GM06990 (cell line): ENCODE measurements at places on chromosomes 1 and 21.
A peak's percentile ranks its signal among the peaks of the same experiment; 100 is the strongest.

DNA sequence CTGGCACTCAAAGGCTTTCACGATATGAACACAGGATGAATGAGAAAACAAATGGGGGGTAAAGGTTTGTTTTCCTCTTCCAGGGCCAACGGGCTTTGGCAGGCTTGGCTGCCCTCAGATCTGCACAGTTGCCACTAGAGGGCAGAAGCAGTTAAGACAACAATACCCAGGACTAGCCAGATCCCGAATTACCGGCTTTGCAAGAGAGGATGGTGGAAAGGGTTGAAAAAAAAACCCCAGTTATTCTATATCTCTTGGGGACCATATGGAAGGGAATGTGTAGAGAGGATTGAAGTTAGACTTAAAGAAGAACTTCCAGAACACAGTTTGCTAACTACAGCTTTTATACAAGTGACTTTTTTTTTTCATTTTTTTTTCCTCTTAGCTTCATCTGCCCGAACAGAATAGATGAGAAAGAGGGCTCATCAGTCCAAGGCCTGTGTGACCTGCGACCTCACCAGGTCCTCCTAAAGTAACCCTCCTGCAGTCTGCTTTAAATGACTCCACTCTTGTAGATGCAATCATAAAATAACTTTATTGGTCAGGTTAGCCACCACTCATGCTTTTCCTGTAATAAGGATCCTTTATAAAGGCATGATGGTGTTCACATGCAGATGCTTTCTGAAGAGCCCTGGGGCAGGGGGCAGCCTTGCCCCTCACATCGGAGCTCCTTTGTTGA lies 10.7 kb downstream of the FMOD start:
- DNase-seq = no peak

GRCh38 chr1:109722908-109723691 lies 11.0 kb downstream of the GSTM5 start:
- DNase-seq = no peak

- DNase-seq = no peak
Measured at GRCh38 chr1:222817529-222817928, 2.7 kb downstream of the DISP1 start.

DNA sequence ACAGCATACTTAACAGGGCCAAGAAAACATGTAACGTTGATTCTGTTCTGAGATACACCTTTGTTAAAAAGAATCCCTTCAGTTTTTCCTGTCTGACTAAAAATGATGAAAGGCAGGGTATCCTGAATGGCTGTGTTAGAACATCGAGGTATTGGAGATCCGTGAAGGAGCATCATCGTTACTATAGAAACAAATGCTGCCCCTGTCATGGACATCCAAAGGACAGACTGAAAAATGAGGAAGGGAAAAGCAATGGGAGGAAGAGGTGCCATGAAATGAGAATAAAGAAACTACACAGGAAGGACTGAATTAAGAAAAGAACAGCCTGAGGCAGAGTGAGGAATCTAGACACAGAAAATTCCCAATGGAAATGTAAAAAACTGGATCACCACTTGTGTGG lies 257.9 kb downstream of the PDE4B start:
- DNase-seq = no peak

DNA sequence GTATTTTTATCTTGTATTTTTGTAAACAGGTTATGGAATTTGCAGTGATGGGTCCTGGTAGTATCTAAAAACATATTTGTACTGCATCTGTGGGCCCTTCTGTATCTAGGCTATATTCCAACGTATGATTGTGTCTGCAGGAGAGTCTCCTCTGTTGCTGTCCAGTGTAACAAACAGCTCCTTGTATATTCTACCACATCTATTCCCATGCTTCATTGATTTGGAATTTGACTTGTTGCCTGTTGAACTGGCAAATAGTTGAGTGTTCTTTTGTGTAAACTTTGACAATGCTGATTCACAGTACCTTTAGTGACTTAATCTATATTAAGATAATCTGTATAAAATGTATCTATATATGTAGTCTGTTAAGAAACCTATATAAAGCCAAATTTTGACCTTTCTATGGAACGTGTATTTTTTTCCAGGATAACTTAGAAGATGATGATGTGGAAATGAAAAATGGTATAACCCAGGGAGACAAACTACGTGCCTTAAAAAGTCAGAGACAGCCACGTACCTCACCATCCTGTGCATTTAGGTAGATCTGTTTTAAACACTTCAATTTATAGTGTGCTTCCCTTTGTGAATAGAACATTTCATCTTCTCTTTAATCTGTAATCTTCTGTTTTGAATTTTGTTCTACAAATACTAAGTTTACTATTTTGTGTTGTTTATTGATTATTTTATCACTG lies 43.4 kb upstream of the GPR88 start:
- no peak for DNase-seq

- DNase-seq = no peak
Measured at GRCh38 chr1:185812934-185813333, 78.7 kb downstream of the HMCN1 start.

DNA sequence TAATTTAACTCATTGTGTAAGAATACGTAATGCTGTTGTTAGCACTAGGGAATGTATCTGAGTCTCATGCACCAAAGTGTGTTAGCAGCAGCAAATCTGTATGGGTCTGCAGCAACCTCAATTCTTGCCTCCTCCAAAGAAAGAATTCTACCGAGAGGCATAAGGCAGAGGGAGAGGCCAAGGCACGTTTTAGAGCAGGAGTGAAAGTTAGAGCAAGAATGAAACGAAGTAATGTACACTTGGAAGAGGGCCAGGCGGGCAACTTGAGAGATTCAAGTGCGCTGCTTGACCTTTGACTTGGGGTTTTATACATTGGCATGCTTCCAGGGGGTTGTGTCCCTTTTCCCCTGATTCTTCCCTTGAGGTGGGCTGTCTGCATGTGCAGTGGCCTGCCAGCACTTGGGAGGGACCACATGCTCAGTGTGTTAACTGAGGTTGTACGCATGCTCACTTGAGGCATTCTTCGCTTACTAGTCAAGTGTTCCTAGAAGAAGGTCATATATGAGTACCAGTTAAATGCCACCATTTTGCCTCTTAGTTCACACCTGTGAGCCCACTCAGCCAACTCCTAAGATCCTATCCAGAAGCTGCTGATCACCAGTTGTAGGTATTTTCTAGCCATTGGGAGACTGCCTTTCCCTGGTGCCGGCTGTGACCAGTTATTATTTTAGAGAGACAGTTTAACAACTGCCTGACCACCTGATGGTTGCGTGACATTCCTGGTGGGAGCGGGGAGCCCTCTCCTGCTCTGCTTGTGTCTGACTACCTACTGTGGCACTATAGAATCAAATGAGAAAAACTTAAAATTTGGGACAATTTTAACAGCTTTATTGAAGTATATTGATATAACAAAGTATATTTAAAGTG lies 2.7 kb upstream of the CNN3 start:
- DNase-seq = no peak

DNA sequence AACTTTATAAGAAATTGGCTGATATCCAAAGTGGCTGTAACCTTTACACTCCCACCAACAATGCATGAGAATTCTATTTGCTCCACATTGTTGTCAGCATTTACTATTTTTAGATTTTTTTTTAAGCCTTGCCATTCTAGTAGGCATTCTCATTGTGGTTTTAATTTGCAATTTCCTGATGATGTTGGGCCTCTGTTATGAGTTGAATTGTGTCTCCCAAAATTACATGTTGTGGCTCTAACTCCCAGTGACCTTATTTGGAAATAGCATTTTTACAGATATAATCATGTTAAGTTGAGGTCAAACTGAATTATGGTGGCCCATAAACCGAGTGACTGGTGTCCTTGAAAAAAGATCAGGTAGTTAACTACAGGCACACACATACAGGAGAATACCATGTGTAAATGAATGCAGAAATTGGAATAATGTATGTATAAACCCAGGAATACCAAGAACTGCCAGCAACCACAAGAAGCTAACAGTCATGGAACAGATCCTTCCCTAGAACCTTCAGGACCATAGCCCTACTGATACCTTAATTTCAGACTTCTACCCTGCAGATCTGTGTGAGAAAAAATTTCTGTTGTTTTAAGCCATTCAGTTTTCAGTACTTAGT lies 348.8 kb upstream of the DAB1 start:
- no peak for DNase-seq

GRCh38 chr1:209389258-209389657 lies 194.3 kb upstream of the CAMK1G start:
- DNase-seq = no peak

GRCh38 chr1:233819042-233819441 lies 85.4 kb upstream of the SLC35F3 start:
- no peak for DNase-seq

DNA sequence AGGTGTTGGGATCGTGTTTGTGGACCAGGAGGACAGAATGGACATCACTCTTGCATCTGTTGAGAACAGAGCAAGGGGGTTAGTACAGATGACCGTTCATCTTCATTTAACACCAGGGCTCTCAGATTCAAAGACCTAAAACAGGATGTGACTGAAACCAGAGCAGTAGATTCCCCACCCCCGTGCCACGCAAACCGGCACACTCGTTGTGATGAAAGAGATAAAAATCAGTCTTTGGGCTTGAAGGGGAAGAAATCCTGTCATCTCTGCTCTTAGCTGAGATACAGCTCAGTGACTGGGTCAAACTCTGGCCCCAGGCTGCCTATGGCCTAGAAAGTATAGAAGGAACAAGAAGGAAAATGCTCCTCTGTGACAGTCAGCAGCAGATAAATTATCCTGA lies 146.2 kb upstream of the KRTAP19-8 start:
- no peak for DNase-seq

- DNase-seq = no peak
Measured at GRCh38 chr1:40841602-40842001, 20.6 kb downstream of the CITED4 start.

DNA sequence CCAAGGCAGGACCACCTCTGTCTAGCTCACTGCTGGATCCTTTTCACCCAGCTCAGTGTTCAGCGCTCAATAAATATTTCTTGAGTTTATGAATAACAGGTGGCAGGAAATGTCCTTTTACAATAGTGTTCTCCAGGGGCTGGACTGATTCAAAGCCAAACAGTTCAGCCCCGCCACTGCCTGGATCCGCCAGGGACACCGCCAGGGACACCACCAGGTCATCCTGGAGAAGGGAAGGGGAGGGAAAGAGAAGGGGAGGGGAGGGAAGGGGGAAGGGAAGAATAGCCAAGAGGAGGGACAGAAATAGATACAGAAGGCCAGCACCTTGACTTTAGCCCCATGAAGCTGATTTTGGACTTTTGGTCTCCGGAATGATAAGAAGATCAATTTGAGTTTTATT lies 255.6 kb downstream of the GRIK3 start:
- no peak for DNase-seq

DNA sequence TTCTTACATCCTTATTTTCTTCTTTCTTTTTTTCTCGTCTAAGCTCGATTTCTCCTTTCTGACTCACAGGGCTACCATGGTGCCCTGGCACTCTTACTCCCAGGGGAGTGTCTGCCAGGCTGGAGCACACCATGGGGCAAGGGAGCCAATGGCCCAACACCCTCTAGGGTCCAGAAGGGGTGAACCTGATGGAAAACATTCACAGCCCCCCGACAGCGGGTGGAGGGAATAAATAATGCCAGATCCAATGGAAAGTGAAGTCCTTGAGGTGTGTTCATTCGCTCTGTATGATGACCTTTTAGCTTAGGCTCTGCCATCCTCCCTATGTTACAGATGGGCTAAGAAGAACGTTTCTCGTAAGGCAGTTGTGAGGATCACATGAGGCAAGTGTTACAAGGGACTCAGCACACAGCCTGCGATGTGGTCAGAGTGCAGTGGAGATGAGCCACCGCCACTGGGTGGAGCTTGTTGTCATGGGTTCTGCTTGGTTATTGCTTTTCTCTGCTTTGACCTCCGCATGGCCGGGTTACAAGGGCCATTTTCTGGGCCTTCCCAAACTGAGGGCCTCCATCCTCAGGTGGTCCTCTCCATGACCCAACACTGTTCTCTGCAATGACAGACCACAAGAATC lies 3.5 kb upstream of the FCMR start:
- DNase-seq = peak; percentile 79

DNA sequence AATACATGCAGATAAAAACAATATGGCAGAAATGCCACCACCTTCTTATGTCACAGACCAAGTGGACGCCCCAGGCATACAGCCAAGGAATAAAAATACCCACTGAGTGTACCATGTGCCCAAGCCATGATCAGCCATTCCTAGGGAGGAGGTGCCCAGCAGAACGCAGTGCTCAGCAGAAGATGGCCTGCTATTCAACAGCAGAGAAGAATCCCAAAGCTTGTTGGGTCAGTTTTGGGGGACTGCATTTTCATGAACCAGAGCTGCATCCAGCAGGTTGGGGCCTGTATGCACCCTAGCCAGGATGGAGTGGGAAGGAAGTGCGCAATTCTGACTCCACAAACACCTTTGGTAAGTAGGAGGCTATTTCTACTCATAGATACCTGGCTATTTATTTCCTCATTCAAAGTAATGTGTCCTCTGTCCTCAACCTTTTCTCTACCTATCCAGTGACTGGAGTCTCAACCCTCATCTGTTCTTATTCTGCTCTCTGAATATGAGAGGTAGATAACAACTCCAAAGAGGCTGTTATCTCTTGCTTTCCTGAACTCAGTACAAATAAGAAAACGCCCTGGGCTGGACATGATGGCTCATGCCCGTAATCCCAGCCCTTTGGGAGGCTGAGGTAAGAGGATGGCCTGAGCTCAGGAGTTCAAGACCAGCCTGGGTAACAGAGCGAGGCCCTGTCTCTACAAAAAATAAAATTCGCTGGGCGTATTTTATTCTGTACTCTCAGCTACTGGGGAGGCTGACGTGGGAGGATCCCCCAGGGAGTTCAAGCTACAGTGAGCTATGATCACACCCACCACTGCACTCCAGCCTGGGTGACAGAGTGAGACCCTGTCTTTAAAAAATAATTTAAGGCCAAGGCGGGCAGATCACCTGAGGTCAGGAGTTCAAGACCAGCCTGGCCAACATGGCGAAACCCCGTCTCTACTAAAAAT lies 2.5 kb upstream of the PLEKHM2 start:
- no peak for DNase-seq

DNA sequence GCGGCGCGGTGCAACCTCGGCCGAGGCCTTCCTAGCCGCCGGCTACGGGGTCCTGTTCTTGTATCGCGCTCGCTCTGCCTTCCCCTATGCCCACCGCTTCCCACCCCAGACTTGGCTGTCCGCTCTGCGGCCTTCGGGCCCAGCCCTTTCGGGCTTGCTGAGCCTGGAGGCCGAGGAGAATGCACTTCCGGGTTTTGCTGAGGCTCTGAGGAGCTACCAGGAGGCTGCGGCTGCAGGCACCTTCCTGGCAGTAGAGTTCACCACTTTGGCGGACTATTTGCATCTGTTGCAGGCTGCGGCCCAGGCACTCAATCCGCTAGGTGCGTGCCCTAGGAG lies 379 bp downstream of the PPCS start:
- DNase-seq = no peak

DNA sequence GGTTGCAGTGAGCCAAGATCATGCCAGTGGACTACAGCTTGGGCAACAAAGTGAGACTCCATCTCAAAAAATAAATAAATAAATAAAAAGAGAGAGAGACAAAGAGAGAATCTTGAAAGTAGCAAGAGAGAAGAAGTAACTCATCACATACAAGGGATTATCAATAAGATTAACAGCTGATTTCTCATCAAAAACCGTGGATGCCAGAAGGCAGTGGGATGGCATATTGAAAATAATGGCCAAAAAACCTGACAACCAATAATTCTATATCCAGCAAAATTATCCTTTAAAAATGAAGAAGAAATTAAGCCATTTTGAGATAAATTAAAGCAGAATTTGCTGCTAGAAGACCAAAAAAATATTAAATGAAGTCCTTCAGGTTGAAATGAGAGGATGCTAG lies 35.7 kb downstream of the KLHDC7A start:
- DNase-seq = no peak

- no peak for DNase-seq
Measured at GRCh38 chr1:24253571-24253970, 65.6 kb upstream of the GRHL3 start.
